ENCODE measurements at places on chromosomes 7 and 10. TPM values are rescaled to one million over a fixed set of nuclear protein-coding genes. Genes with fewer than 3 reads are reported as not detected.

OR2A12 gene
- not detected for total RNA-seq

MASTL gene
- total RNA-seq: 13.5 TPM

CD36 gene
- 2.6 TPM for total RNA-seq

LAMB4 gene
- total RNA-seq: under 0.01 TPM

CYP2C19 gene
- total RNA-seq: not detected

PLAC9 gene
- 1.9 TPM for total RNA-seq

UCN3 gene
- total RNA-seq: not detected

SLC26A5 gene
- not detected for total RNA-seq

CYP26C1 gene
- 0.12 TPM for total RNA-seq

AKR1C3 gene
- 26.7 TPM for total RNA-seq

BUB3 gene
- total RNA-seq: 147 TPM

RELN gene
- total RNA-seq: 14.9 TPM

CPN1 gene
- total RNA-seq: not detected

CCL24 gene
- total RNA-seq: not detected

SLC13A4 gene
- total RNA-seq: under 0.01 TPM

DPYSL4 gene
- 2.3 TPM for total RNA-seq

OPN4 gene
- total RNA-seq: not detected

TWIST1 gene
- 51.1 TPM for total RNA-seq

ZNF485 gene
- 3.0 TPM for total RNA-seq

NSUN6 gene
- total RNA-seq: 10.6 TPM

CRPPA gene
- total RNA-seq: 1.3 TPM

LIPJ gene
- total RNA-seq: not detected

OR9A2 gene
- not detected for total RNA-seq

TAS2R5 gene
- total RNA-seq: 1.00 TPM

C7orf57 gene
- not detected for total RNA-seq

STEAP1 gene
- 32.6 TPM for total RNA-seq

Measured in uterine smooth muscle cell (primary cell).